ENCODE measurements at places on chromosomes 4 and X.

DNA sequence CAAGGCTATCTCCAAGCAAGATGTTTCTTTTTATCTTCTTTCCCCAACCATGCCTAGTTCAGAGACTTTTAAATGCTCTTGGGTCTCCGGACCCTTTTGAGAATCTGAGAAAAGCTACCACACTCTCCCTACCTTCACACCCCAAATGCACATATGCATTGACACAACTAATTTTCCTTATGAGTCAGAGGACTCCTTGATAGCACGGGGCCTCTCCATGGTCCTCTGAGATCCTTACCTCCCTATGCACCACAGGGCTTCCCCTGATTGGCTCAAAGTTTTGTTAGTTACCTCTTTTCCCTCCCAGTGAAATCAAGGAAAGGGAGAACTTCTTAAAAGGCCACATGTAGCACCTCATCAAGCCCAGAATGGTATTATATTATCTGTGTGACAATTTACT is 86.8 kb upstream of the ATP6AP2 start:
- DNase-seq, result no peak

- DNase-seq, result no peak
These were observed 37.9 kb downstream of the RUFY3 start for GRCh38 chr4:70759627-70760026.

DNA sequence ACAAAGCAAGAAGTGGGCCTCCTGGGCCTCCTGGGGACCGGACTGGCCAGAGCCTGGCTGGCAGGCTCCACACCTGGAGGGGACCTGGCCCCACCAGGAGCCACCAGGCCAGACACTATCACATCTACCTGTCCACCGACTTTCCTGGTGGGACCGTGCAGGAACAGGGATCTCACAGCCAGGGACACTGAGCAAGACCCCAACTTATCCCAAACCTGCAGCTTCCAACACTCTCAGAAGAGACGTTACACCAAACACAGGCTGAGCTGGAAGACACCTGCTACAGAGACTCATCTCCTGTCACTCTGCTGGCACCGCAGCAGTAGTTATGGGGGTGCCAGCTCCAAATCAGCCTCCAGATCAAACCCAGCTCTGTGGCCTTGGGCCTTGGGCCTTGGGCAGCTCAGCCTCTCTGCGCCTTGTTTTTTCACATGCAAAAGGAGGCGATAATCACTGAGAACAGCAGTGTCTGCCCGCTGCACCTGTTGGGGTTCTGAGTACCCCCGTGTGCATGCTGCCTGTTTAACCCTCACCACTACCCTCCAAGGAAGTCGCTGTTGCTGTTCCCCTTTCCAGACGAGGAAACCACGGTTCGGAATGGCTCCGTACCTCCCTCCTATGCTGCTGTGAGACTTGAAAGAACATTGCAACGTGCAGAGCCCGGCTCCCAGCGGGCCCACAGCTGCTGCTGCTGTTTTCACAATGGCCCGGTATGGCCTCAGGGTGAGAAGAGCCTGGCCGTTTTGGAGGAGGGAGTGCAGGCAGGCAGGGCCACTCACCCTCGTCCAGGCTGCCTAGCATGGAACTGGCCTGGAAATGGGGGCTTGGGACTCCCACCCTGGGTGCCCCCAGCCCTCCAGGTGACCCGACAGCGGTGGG is 69.6 kb downstream of the ADRA2C start:
- DNase-seq, result no peak

- no peak for DNase-seq
These were observed 119.1 kb upstream of the CPEB2 start for GRCh38 chr4:14883166-14883565.

GRCh38 chr4:75745161-75745560 is 20.8 kb downstream of the USO1 start:
- DNase-seq, result no peak

All from AG09319 (cell line).